ENCODE measurements at places on chromosomes 3 and 15. TPM values are rescaled to one million over a fixed set of nuclear protein-coding genes. Genes with fewer than 3 reads are reported as not detected.

The GOLGA8J gene
- total RNA-seq = 0.44 TPM

The ONECUT1 gene
- total RNA-seq = 1.4 TPM

The NR2F2 gene
- 1.6 TPM for total RNA-seq

The VGLL3 gene
- total RNA-seq = 2.0 TPM

The EOMES gene
- total RNA-seq = 271 TPM

The PPP1R14D gene
- total RNA-seq = not detected

DNA sequence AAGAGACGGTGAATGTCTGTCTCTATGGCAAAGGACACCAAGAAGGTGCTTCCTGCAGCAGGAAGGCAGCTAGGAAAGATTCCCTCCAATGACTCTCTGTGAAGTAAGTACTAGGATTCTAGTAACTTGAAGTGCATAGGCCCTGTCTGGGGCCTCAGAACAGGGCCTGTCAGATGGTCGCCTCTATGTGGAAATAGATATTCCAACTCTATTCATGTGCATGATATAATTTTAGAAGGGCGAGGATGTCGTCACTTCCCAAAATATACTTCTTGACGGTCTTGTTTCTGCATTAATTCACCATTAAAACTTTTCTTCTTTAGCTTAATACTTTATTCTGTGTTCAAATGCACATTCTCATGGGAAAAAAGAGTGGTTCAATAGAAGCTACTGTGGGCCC is 167.0 kb downstream of the TLE3 start:
- DNase-seq = no peak

DNA sequence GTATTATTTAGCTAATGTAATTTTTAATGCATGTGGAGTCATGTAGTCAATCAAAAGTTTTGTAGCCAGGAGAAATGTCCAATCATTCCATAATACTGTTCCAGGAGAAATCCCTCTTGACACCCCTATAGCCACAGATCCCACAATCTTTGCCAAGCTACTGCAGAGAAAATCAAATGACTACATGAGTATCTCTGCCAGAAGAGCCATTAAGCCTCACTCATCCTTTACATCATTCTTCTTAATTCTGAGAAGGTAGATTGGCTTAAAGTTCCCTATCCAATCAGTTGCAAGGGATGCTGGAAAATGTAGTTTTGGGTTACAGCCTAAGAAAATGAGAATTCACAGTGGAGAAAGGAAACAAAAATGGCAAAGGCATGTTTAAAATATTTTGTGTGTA is 502.1 kb downstream of the ZBBX start:
- DNase-seq = no peak

DNA sequence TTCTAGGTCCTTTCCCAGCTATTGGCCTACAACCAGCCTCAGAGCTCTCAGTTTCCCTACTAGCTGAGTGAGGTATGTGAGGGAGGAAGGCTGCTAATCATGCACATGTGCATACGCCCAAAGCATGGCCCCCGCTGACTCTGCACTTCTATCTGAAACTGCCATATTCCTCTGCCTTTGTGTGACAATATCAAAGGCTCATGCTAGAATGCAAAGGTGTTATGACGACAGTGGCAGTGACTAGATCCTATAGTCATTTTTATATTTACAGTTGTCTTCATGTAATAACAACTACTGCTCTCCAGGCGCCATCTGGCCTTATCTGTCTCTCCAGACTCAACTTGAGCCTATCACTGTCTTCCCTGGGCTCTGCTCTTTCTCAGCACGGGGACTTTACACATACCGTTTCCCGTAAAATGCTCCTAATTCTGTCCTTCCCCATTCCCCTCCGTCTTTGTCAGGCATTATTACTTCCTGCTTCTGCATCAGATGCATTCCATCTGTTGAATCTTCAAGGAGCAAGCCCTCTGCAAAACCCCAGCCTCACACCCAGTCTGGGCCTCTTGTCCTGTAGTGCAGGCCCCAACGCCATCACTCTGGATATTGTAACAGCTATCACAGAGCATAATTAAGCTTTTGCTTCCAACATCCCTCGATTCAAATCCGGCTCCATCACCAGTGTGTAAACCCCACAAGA is 102.5 kb downstream of the PDCD6IP start:
- DNase-seq = no peak

DNA sequence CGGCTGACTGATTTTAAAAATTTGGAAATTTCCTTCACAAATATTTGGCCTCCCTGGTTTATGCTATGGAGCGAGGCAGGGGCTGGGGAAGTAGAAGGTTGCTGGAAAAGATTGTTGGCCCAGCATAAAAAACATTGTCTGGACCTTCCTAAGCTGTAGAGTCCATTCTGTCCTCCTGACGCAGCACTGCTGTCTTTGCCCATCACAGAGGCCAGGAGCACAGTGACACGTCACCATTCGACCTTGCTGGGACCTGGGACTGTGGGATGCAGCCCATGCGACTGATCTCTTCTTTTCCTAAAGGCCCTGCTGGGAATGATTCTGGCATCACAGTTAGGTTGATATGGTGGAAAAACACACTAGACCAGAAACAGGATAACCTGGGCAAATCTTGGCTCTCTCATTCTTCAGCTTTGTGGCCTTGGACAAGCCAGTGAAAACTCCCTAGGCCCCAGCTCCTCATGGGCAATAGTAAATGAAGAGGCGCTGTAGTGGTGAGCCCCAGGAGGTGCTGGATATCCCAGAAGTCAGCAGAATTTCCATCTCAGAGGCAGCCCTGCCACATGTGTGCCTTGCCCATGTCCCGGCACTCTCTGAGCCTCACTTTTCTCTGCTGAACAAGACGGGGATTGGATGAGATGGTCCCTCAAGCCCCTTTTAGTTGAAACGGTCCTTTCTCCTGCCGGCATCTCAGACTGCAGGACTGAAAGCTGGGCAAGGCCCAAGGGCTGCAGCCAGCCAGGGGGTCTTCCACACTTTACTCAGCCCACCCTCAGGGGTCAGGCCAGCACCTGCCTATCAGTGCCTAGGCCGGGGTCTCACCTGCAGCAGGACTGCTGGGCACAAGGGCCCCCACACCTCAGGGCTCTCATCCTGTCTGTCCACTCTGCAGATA is 69.6 kb downstream of the SENP2 start:
- DNase-seq = no peak

GRCh38 chr3:148204131-148204530 is 493.6 kb upstream of the AGTR1 start:
- no peak for DNase-seq

- no peak for DNase-seq
Observed at GRCh38 chr3:124779116-124779515, 48.9 kb downstream of the UMPS start.
